GM04504 (cell line): ENCODE measurements at places on chromosomes 1 and 21.

- no peak for DNase-seq
These were observed 46.6 kb downstream of the RIPK4 start for GRCh38 chr21:41720250-41720649.

- DNase-seq, result no peak
These were observed 199.4 kb upstream of the CAMK1G start for GRCh38 chr1:209383907-209384709.

DNA sequence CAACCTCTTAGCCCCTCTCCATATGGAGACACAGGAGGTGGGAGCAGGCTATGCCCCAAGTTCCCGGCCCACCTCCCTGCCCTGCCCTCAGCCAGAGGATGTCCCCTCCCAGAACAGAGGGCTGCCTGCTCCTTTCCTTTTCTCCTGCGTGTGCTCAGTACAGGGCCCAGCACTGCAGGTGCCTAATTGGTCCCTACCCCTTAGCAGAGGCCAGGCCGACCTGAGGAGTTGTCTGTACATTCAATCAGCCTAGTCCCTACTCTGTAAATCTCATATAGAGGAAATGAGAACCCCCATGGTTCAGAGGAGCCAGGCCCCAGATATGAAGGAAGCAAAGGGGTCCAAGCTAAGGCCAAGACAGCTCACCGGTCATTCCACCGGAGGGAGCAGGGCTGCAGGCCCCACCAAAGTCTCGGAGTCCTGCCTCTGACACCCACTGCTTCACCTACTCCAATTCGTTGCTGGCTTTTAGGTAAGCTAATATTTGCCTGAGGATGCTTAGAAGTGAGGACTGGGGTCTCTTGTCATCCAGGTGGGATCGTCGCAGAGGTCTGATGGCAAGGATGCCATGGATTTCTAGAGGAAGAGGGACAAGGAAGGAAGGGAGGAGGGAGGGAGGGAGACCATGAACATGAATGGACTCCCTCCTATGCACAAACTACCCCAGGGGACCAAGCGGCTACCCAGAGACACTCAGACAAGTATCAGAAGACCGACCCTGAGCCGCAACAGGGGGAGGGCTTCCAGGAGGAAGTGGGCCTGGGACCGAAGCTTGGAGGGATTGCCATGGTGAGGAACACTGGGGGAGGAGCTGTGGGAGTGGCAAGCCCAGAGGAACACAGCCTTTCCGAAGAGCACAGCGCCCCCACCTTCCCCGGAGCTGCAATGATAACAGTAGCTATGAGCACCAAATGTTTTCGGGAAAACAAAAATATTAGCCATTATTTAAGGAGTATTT is 30.4 kb upstream of the FOXO6 start:
- no peak for DNase-seq

DNA sequence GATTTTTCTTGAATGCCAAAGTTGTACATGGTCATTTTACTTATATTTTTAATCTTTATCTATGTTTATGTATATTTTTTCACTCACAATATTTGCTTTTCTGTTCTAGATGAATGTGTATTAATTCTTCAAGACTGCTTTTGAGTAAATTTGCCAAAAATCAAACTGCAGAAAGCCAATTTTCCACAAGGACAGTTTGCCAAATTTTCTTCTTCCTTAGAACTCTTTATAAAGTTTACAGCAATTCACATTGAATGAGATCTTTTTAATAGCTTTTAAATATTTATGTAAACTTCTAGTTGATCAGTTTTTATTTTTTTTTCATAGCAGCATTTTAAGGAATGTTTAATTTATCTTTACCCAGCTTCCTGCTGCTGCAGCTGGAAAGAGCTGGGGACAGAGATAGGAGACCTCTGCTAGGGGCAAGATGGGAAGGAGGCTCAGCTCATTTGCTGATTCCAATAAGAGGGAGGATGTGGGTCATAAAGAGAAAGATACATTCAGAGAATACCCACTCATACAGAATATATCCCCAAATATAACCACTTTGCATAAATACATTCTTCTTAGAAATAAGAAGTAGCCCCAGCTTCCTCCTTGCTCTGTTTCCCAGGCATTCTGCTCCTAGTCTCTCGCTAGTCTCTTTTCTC is 93.0 kb downstream of the ODF2L start:
- no peak for DNase-seq

- DNase-seq, result no peak
These were observed 126.9 kb downstream of the TBX15 start for GRCh38 chr1:118861216-118861615.

DNA sequence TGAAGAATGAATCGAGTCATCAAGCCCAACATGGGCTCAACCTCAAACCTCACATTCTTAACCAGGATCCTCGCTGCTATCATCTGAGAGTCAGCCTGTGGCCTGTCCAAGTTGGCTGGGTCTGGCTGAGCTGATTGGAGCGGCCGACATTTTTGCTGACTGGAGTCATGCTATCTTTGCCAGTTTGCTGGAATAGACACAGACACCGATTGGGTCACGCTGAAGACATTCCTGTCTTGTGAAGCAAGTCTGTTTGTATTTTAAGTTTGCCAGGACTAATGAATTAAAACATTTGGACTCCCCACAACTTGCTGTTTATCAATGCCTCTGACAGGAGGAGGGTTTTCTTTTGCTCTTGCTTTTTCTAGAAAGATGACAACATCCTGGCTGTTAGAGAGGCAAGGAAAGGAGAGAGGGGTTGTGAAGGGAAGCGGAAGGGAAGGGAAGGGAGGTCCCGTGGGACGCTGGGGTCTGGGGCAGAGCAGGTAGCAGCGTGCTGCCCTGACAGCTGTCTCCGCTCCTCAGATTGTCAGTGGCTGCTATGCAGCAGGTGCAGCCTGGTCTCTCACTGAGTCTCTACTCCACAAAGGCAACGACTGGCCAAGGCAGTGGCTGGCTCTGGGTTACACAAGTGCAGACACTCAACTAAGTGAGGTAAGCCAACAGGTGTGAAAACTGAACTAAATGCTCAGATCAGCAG is at the start of gene MAP3K7CL:
MAP3K7CL (plus strand) TSS at position 375 of the 700 bp plus-strand sequence. CDS start 2,701 bp downstream, outside the sequence.
- DNase-seq, result peak; percentile 99
